ENCODE measurements at places on chromosomes 7 and 10. TPM values are rescaled to one million over a fixed set of nuclear protein-coding genes. Genes with fewer than 3 reads are reported as not detected.

The MKRN1 gene
- total RNA-seq: 54.8 TPM

The TAS2R5 gene
- total RNA-seq: 0.63 TPM

DNA sequence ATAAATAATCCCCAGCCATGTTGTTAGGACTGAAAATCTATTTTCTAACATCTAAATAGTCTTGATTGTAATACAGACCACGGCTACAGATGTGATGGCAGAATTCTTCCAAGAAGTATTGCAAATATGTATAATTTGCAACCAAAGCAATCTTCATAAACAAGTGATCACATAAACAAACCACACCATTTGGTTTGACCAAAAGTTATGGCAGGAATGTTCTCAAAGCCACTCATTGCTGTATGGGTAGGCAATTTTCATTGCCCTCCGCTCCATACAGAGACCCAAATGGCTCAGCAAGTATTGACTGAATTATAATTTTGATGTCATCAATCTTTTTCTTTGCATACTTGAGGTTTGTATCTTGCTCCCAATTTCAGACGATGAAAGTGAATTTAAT lies 19.0 kb upstream of the RHOBTB1 start:
- DNase-seq: no peak

- DNase-seq: no peak
Measured at GRCh38 chr10:128963211-128964099, 503.6 kb upstream of the MGMT start.

GRCh38 chr10:71715026-71715425 lies 4.6 kb downstream of the C10orf105 start:
- no peak for DNase-seq

DNA sequence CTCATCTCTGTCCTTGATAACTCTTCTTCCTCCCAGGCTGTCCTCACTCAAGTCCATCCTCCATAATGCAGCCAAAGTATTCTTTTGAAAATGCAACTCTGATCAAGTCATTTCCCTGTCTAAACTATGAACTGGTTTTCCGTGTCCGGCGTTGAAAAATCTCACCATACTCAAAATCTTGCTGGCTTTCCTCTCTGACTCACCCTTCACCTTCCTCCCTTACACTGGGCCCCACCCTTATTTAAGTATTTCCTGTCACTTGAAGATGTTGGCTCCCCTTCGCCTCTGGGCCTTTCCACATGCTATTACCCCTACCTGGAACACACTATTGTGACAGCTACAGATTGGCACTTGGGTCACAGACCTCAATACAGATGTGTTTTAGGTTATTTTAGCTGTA lies 515.6 kb downstream of the INHBA start:
- DNase-seq: peak; percentile 73

- no peak for DNase-seq
Measured at GRCh38 chr10:103111918-103112877, 80.9 kb downstream of the NT5C2 start.

DNA sequence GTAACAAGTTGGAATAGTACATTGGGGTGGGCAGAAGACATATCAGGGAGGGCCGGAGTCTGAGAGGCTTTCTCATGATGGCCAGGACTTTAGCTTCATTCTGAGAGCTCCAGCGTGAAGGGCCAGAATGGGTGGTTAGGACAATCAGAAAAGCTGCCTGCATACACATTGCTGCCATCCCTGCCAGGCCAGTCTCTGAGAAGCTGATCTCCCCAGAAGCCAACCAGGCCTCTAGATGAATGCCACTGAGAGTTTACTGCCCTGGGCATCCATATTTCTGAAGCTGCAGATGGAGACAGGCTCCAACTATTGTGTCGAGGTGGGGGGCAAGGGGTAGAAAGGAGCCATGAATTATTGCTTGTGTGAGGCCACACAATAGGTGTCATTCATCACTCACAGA lies 32.0 kb upstream of the ARHGAP22 start:
- DNase-seq: no peak

DNA sequence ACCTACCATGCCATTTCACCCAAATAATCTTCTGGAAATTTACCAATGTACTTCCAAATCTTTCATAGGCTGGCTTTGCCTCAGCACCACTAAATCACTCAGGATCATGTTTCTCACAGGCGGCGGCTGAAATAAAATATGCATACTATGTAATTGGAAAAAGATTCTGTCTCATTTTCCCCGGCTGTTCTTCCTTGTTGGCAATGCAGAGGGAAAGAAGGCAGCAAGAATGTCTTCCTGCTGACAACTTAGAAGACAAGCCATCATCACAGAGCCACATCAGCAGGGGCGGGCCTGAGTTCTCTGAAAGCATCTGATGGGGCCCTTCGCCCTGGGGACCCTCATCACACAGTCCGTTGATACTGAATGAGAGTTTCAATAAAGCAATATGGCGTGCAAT lies 39.2 kb upstream of the COL1A2 start:
- DNase-seq: no peak
